Dermis microvascular lymphatic vessel endothelial cell (primary cell): ENCODE measurements at places on chromosomes 6 and 20. TPM values are rescaled to one million over a fixed set of nuclear protein-coding genes. Genes with fewer than 3 reads are reported as not detected.

- DNase-seq = no peak
These were observed 621.5 kb upstream of the CDH4 start for GRCh38 chr20:60630609-60631008.

- no peak for DNase-seq
These were observed 656.6 kb upstream of the MMS22L start for GRCh38 chr6:97939440-97940168.

GRCh38 chr6:167963589-167964057 is 33.8 kb upstream of the KIF25 start:
- no peak for DNase-seq

VSX1 gene
- total RNA-seq = not detected in 2 replicates

WFDC10B gene
- not detected in 2 replicates for total RNA-seq

GLP1R gene
- total RNA-seq = not detected in 2 replicates

DNA sequence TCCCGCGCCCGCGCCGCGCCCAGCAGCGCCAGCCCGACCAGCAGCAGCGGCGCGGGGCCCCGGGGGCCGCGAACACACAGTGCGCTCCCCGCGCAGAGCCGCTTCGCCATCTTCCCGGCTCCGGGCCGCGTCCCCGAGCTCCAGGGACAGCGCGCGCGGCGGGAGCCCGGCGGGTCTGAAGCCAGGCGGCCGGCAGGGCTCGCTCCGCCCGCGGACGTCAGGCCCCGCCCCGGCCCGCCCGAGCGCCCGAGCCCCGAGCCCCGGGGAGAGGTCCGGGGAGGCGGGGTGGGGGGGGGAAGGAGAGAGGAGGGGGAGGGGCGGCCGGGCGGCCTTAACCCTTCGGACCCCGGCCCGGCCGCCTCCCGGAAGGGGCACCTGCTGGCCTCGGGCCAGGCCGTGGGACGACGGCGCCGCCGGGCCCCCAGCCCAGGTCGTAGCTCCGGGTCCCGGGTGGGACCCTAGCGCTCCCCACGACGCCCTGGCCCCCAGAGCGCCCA is at the start of gene LAMA5:
Gene LAMA5 (minus strand): TSS at position 177 of the 497 bp plus-strand sequence. CDS start 67 bp downstream, at position 110.
- DNase-seq = peak; percentile 46

MUCL3 gene
- not detected in 2 replicates for total RNA-seq

- no peak for DNase-seq
These were observed 134.4 kb upstream of the TOP1 start for GRCh38 chr20:40894237-40894630.

TFAP2D gene
- not detected in 2 replicates for total RNA-seq

DNA sequence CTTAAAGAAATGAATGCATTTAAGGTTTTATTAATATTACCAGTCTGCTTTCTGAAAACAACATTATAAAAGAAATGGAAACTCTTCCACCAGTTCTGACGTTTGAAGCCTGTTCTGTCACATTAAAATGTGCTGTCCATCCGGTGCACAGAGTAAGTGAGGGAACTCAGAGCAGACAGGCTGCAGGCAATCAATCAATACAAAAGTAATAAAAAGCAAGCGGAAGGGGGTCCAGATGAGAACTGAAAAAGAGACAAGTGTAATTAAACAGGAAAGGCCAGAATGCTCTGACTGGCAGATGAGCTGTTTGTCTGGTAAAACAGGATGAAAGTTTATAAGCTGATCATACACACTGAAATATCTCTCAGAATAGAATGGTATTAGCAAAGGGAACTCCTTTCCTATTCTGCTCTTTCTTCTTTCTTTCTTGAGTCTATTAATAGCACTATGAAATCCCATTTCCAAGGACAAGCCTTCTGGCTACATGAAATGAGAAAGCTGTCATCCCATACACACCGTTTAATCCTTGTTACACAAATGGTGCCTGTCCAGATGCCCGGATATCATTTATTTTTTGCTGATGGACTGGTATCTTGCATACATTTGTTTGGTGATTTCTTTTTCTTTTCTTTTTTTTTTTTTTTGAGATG is 94.3 kb downstream of the RAMACL start:
- DNase-seq = no peak

SPATS1 gene
- total RNA-seq = not detected in 2 replicates

DNA sequence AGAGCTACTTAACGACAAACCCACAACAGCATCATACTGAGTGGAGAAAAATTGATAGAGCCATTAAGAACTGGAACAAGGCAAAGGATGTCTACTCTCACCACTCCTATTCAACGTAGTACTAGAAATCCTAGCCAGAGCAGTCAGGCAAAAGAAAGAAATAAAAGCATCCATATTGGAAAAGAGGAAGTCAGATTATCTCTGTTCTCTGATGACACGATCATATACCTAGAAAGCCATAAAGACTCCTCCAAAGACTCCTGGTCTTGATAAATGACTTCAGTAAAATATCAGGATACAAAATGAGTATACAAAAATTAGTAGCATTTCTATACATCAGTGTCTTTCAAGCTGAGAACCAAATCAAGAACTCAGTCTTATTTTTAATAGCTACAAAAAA is 17.0 kb upstream of the FHL5 start:
- DNase-seq = no peak

DNA sequence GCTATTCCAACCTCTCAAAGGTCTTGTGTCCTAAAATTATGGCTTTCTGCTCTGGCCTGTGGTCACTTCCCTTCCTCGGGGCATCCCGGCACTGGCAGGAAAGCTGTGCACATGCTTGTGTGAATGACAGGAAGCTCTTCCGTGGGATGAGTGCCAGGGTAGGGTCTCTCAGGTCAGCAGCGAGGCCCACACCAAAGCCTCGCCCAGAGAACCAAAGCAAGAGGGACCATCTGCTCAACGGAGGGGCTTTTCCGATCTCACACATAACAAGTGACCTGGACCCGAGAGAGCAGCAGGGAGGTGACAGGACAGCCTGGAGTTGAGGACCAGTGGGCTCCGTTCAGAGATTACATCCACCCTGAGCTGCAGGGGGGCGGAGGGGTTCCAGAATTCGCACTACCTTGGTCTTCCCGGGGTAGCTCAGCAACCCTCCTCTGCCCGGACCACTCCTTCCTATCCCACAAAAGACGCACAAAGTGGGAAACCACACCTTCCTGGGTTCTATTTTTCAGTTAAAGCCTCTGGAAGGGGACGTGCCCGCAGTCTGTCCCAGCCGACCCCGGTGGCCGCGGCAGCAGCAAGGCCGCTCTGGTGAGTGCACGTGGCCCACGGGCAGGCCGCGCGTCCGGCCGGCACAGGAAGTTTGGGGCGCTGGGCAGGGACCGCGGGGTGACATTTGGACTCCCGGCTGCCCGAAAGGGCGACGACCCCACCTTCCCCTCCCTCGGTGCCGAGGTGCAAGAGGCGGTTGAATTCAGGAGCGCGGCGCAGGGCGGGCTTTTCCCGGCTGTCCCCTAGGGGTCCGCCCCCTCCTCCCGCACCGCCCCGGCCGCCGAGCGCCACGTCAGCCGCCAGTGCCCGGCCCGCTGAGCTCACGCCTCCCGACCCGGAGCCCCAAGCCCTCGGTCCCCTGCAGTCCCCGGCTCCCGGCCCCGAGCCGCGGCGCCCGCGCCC is 988 bp downstream of the TXNDC5 start:
- peak; percentile 86 for DNase-seq

DNA sequence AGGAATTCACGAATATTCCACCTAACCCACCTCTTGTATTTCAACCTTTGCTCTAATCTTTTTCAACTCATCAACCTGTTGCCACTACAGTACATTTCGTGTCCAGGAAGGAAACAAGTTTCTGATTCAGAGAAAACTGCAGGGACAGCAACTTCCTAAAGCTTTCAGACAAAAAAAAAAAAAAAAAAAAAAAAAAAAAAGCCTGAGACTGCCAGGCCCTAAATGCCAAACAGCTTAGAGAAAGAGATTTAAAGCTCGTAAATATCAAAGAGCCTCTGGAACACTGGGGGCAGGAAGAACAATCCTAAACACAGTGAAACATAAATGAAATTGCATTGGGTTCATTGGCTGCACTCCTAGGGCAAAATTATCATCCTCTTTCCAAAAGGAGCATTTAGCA is 411.2 kb upstream of the SPTLC3 start:
- DNase-seq = no peak

DNA sequence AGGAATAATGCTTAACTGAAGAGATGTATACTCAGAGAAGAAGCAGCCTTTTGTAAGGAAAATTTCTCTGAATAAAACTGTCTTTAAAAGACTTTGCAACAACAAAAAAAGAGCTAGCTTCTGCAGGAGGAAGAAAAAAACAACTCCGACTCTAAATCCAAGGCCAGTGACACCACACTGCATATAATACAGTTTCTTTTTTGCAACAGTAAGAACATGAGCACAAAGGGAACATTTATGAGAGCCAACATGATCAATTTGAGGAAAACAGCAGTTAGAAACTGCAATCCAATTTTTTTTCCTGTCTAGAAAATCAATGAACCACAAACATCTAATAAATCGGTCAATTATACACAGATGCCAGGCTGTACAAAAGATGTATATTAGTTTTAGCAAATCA is 42.9 kb upstream of the UST start:
- DNase-seq = no peak

GRCh38 chr20:23587631-23588030 is 18.1 kb downstream of the CST9 start:
- DNase-seq = no peak

FGD2 gene
- not detected in 2 replicates for total RNA-seq

GRCh38 chr20:33647603-33648395 is 14.3 kb upstream of the C20orf144 start:
- peak; percentile 65 for DNase-seq

DNA sequence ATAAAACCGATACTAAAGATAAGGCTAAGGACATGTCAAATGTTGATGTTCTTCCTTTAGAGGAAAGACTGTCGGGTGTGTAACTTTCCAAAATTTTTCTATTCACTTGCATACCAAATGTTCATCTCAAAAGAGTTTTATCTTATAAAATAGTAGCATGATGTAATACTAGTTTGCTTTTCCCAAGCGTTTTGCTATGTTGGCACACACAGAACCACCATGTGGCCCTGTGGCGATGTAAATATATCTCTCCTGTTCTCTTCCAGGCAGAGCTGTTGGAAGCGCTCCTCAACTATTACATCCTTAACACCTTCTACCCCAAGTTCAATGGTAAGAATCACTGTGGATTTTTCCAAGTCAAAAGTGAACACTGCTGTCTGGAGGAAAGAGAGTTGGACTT is 26.5 kb downstream of the LBP start:
- no peak for DNase-seq

GRCh38 chr6:20427856-20428255 is 26.2 kb downstream of the E2F3 start:
- no peak for DNase-seq

DNA sequence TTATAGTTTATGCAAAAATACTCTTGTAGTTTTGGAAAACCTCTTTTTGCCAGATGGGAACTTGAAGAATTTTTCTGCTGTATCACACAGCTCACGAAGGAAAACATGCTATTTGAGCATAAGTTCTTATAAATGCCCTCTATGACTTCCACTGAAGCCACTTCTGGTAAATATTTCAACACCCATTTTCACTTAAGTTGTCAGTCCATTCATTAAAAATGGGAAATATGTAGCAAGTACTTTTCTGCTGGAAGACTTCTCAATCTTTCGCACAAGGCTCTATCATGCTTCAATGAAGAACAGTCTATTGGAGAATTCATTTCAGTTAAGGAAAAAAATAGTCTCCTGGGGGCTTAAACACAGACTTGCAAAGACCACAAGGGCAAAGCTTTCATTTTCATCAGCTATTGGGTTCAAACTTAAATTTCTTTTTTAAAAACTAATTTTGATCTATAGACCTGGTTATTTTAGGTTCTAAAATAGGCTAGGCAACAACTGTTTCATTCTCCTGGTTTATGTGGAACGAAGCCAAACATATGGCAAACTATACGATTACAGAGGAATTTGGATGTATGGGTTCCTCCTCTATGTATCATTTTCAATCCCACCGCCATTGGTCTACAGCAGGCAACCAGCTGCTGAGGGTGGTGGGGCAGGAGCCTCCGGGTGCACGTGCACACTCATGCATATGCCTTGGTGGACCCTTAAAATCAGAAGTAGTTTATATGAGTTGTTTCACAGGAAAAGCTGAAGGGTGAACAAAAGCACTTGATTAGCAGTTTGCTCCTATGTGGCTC is 38.7 kb downstream of the LAMA4 start:
- DNase-seq = no peak

GHRH gene
- not detected in 2 replicates for total RNA-seq

PNPLA1 gene
- not detected in 2 replicates for total RNA-seq

DNA sequence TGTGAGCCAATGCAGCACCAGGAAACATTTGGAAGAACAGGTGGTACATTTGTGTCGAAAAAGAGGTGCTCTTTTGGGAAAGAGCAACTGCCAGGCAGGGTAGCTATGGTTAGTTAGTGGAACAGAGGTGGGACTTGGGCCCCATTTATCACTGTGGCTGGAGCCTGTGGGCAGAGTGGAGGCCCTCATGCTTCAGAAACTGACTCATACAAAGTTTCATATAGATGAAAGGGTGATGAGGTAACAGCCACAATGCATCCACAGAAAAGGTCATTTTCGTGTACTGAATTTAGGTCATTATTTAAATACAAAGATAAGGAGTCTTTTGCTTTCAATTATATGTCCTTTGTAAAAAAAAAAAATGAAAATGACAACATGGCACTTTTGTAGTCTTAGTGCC is 76.4 kb upstream of the HS3ST5 start:
- DNase-seq = no peak
